ENCODE measurements at places on chromosomes 11 and 22.

- DNase-seq = no peak
Measured at GRCh38 chr11:114440971-114441763, 1.9 kb downstream of the REXO2 start.

- no peak for DNase-seq
Measured at GRCh38 chr11:28400331-28401100, 292.3 kb downstream of the METTL15 start.

- DNase-seq = no peak
Measured at GRCh38 chr11:29321293-29322132, 695.3 kb downstream of the KCNA4 start.

GRCh38 chr11:31254415-31254814 is 115.1 kb downstream of the DCDC1 start:
- no peak for DNase-seq

DNA sequence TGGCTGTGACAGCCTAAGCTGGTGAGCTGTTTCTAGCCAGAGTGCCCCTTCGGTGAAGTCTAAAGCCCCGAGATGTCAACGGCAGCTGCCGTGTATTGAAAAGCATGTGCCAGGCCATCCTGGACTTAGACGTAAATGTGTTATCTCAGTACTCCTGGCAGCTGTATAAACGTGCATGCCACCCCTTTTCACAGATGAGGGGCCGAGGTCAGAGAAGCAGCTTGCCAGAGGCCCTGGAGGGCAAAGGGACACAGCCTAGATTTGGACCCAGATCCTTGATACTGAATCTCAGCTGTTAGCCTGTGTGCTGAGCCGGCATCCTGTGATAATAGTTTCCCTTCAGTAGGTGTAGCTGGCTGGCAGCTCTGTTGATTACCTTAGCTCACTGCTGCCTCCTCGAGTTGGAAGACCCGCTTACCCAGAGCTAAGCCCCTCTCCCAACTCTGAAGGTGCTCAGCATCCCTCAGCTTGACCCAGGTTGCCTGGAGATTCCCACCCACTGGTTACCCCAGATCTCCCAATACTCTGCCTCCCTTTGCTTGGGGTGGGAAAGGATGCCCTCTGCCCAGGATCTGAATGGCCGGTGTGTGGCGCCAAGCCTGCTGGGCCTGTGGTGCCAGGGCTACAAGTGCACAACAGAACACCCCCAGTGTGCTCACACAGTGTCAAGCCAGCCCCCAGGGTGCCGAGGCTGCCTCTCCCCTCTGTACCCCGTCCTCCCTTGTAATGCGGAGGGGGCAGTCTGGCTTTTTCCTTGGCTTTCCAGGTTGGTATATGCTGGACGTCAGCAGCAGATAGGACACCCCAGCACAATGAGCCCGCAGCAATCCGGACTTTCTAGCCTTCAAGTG is 59.8 kb upstream of the WNT7B start:
- peak; percentile 44 for DNase-seq

DNA sequence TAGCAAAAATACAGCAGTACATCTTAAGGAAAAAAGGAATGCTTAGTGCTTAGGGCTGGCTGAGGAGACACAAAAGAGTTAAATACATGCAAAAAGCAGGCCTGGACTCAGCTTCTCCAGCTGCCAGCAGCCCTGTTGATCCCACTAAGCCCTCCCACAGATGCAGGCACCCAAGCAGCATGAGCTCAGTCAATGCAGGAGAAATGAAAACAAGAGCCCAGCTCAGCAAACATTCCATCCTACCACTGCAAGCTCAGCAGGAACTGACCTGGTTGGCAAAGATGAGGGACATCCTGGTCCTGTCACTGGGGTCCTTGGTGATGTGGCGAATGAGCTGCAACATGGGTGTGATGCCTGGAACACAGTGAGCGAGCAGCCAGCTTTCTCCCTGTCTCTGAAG is 5.8 kb downstream of the CYB5R2 start:
- DNase-seq = no peak

GRCh38 chr11:29534836-29535235 is 482.0 kb downstream of the KCNA4 start:
- no peak for DNase-seq

DNA sequence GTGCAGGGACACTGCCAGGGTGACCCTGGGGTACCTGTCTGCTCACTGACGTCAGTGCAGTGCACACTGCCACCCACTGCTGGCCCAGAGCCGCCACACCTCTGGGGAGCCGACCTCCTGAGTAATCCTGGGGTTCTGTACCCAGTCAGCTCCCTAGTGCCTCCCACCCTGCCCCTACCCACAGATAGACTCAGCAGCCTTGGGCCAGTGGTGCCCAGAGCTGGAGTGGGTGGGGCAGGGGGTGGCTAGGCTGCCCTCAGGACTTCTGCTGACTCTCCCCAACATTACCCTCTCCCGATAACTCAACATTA is 5.8 kb downstream of the NRXN2 start:
- DNase-seq = no peak

DNA sequence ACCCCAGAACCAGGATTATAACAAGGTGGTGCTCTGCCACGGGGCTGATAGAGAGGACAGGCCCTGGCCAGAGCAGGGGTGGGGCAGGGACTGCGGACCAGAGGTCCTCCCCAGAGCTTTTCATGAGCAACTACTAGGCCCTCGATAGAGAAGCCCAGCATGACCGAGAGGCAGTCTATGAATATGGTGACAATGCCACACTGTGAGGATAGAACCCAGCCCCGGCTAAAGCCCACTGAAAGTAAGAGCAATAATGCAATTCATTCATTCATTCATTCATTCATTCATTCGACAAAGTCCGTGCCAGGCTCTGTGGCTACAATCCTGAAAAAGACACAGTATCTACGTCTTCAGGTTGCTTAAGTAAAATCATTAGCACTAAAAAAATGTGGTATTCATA is 35.6 kb upstream of the CD5 start:
- no peak for DNase-seq

DNA sequence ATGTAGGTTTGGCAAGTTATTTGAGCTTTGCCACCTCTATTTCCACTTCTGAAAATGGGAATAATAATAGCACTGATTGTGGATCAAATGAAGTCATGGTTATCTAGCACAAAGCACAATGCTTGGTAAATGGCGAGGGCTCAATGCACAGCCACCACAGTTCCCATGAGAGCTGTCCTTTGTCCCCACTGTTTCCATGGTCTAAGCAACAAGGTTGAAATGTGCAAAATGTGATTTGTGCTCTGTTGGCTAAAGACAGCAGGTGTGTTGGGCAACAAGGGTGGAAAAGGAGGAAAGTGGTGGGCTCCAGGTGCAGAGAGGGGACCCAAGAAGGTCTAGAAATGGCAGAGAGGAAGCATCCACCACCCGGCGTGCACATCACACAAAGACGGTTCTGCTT is 200.5 kb downstream of the TRIM29 start:
- DNase-seq = no peak

- no peak for DNase-seq
Measured at GRCh38 chr22:47794851-47795250, 1032.4 kb downstream of the TBC1D22A start.

GRCh38 chr22:38947321-38948140 is 9.9 kb upstream of the APOBEC3A start:
- no peak for DNase-seq

- no peak for DNase-seq
Measured at GRCh38 chr11:10197091-10197490, 96.9 kb downstream of the SBF2 start.

- no peak for DNase-seq
Measured at GRCh38 chr11:104433751-104434150, 269.8 kb upstream of the PDGFD start.

GRCh38 chr11:91187314-91187713 is 964.5 kb upstream of the CHORDC1 start:
- no peak for DNase-seq

GRCh38 chr11:36090356-36091109 is 146.7 kb downstream of the LDLRAD3 start:
- DNase-seq = peak; percentile 12

DNA sequence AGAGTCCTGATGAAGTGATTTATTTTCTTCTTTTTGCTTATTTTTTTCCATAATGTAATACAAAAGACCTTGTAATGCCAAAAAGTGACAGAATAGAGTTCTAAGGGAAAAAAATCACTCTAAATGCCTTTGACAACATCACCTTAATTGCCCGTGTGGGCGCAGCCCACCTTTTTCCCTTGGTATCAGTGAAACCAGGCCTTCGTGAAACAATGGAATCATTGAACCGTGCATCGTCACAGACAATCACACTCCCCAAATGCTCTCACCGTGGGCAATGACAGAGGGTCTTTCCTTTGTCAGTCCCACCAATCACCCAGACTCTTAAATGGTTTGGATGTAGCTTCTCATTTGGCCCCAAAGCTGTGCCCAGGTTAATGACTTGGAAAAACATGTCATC is 9.6 kb upstream of the SLC6A5 start:
- no peak for DNase-seq

GRCh38 chr11:37496201-37496600 is 898.2 kb upstream of the RAG2 start:
- DNase-seq = no peak

GRCh38 chr11:45476126-45476525 is 189.3 kb downstream of the CHST1 start:
- DNase-seq = no peak

- DNase-seq = no peak
Measured at GRCh38 chr11:119380827-119381180, 686 bp downstream of the USP2 start.

DNA sequence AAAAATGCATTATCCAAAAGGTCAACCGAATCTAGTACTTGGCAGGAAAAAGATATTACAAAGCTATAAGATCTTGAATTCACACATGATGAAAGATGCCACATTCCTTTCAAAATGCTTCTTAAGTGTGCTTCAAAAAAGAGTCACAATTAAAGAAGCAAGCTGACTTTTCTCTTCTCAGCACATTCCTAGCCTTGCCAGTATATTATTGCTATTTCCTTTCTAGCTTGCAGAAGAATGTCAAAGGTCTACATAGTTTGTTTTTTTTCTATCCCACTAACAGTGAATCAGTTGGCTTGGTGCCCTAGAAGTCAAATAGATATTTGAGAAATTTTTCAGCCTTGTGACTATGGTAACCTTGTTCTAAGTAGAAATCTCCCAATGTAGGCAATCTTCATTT is 56.8 kb downstream of the GUCY1A2 start:
- DNase-seq = no peak

GRCh38 chr11:94655956-94656355 is 88.8 kb downstream of the PIWIL4 start:
- no peak for DNase-seq

- peak; percentile 10 for DNase-seq
Measured at GRCh38 chr11:117127171-117127901, 16.8 kb upstream of the PAFAH1B2 start.

DNA sequence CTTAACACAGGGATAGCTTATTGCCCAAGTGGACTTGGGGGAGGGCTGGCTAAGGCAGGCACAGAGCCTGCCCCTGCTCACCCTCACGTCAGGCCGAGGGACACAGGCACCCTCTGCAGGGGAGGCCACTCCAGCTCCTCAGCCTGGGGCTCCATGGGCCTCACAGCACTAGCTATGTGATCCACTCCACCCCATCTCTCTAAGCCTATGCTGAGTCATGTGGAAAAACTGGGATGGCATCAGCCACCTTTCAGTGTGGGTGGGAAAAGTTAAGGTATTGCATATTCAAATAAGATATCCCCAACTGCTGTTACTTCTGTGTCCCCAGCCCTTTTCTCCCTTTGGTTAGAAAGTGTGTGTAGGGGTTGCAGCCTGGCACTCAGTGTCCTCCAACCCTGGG is 22.3 kb downstream of the RANGAP1 start:
- no peak for DNase-seq

GRCh38 chr11:112797648-112798293 is 163.4 kb upstream of the NCAM1 start:
- DNase-seq = peak; percentile 55

- no peak for DNase-seq
Measured at GRCh38 chr11:128694618-128695481, 978 bp downstream of the FLI1 start.

GRCh38 chr11:18739685-18740084 is 13.7 kb upstream of the IGSF22 start:
- no peak for DNase-seq

DNA sequence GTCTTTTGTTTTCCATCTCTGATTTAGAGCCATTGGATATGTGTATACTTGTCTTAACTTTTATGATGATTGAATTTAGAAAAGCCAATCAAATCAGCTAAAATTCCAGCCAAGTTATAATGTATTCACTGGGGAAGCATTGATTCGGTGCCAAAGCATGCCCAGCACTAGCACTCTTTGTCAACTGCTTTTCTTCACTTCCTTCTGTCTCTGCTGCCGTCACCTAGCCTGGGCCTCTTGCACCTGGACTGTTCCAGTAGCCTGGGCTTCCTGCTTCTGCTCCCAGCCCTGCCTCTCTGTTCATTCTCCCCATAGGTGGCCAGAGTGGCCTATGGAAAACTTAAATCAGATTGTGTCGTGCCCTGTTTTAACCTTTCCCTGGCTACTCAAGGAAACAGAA is 80.7 kb downstream of the NAV2 start:
- DNase-seq = no peak

DNA sequence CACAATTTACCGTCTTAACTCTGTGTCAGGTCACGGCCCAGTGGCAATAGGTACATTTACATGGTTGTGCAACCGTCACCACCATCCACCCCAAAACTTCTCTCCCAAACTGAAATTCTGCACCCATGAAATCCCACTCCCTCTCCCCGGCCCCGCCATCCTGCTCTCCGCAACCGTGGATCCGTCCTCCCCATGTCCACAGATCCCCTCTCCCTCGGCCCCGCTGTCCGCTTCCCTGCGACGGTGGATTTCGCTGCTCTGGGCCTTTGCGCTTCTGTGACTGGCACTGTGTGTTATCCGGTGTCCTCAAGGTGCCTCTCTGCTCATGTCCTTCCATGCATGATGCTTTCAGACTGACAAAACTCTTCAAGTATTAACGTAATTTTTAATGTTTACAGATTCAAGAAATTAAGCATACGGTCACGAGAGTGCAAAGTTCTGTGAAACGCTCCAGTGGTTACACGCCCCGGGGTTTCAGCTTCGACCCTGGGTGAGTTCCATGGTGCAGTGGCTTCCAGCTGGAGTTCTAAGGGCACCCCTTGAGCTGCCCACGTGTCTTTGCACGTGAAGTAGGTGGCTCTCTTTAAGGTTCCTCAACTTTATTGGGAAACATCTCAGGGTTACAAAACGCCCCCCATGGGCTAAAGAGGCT is 76.4 kb downstream of the KCNQ1 start:
- peak; percentile 2 for DNase-seq

- DNase-seq = peak; percentile 50
Measured at GRCh38 chr22:39229688-39230260, 15.0 kb downstream of the PDGFB start.

- DNase-seq = no peak
Measured at GRCh38 chr11:833114-833791, 501 bp downstream of the CD151 start.

Data from iPS-NIHi11 (cell line).